ENCODE measurements at places on chromosomes 13 and 19.

DNA sequence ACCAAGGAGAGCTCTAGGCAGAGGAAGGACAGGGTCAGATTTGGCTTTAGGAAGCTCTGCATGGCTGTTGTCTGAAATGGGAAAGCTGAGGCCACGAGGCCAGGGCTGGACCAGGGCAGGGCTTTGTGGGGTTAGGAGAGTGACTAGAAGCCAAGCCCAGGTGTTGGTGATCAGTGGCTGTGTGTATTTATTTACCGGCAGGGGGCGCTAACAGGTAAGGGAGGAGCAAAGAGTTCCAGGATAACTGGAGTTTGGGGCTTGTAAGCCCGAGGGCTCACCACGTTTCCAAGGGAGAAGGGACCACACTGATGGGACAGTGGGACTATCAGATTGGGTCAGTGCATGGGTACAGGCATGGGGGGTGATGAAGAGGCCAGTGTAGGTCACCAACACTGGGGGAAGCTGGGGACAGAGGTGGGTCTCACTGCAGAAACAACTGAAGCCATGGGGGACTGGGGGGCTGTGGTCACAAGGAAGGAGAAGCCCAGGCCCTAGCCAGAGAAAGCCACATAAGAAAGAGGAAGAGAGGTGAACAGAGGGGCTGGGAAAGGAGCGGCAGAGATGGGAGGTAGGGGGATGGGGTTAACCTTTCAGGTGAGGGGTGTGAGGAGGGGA, 3.9 kb downstream of the TMEM147 start:
- peak; percentile 47 for DNase-seq

- no peak for DNase-seq
Measured at GRCh38 chr13:74835579-74835978, 646.4 kb downstream of the TBC1D4 start.

DNA sequence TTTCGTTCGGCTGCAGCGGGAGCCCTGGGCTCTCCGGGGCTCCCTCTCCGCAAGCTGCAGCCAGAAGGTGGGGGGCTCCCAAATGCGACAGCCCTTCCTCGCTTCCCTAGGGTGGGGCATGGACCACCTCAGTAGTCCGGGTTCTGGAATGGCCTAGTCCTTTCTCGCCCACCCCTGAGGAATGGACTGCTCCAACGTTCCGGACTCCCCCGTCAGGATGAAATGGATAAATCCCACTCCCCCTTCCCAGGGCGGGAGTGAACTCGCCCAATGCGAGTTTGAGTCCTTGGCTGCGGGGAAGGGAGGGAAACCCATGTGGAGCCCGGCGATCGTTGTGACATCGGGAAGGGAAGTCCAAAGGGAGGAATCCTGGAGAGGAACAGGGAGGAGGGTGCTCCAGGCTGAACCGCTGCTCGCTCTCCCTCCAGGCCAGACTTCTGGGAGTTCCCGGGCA, 5.5 kb downstream of the HRC start:
- no peak for DNase-seq

- DNase-seq = no peak
Measured at GRCh38 chr19:14497228-14497921, 1.4 kb upstream of the GIPC1 start.

GRCh38 chr19:3573858-3574637, 1.3 kb downstream of the HMG20B start:
- peak; percentile 70 for DNase-seq

GRCh38 chr13:57918086-57918485, 286.5 kb downstream of the PCDH17 start:
- no peak for DNase-seq

DNA sequence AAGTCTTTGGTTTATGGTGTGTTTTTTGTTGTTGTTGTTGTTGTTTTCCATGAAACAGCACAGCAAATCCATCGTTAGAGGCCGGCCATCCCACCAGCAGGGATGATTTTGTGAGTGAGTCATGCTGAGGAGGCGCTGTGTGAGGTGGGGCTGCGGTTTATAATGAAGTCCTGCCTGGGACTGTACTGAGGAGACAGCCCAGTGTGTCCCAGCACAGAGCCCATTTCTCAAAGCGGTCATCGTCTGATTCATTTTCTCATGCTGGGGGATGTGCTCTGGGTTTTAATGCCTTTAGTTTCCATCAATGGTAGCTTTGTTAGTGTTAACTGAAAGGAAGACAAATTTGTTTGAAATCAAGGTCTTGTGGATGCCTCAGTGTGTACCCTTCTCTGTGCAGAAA, 129.3 kb upstream of the SERP2 start:
- DNase-seq = no peak

- no peak for DNase-seq
Measured at GRCh38 chr13:110070511-110071120, 236.3 kb downstream of the COL4A1 start.

DNA sequence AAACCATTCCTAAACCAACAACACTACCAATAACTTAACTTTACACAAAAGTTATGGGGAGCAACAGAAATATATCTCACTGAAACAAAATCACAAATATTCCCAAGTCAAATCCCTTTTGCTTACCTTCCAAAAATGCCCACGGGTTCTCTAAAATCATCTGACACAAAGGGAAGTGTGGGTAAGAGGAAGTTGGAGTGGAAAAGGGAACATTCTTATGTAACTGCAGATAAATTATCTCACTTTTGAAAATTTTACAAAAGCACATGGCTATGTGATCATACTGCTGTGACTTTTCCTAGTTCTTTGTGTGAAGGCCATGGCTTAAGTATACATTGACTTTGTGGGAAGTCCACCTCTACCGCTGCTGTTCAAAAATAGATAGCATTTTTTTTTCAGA, 350.5 kb downstream of the GPC6 start:
- DNase-seq = no peak

- no peak for DNase-seq
Measured at GRCh38 chr13:109384491-109385241, 401.7 kb downstream of the IRS2 start.
